ENCODE measurements at places on chromosomes 3 and 15.

GRCh38 chr15:79166311-79166955, 75.9 kb upstream of the RASGRF1 start:
- no peak for DNase-seq

DNA sequence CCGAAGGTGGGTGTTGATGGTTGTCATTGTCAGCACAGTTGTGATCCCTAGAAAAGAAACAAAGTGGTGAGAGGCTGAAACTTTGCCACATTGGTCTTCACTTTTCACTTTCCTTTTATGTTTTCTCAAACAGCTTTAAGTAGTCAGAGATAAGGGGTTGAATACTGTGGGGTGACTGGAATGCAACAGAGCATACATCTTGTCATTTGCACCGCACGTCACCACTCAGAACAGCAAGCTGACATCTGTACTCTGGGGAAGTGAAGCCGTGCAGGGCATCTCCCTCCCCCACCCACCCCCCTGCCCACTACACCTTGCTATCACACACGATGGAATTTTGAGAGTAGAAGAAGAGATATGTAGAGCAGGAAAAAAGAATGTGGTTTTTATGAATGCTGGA, 211.7 kb downstream of the GABRB3 start:
- DNase-seq, result no peak

DNA sequence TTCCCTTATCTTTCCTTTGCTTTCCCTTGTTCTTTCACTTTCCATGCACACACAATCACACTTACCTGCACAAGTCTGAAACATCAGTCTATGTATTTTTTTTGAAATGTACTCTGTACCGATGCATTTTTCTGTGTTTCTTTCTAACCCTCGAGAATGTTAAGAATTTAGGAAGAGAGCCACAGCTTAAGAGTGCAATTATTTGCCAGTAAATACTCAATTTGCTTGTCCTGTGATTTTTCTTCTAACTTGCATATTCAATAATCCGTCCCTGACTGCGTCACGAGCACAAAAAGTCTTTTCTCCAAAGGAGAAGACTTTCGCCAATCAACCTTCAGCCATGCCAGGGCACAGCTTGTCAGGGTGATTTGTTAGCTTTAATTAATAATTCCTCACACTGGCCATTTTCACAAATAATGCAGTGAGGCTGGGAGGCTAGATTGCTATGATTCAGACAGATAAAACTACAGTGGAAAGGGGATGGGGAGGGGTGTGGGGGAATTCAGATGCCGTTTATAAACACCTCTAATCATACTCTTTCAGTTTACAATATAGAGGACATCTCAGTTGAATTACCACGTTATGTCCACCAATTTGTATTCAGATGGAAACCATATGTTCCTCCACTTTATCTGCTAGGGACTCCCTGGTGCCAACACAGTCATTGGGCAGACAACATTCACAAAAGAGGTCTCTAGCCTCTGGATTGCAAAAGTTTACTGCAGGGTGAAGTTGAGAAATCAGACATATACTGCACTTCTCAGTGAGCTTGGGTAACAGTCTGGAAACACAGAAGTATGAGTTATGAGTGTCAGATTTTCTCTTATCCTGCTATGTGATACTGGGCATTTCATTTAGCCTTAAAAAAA, 388.0 kb downstream of the ZBTB20 start:
- DNase-seq, result peak; percentile 51

- no peak for DNase-seq
Measured at GRCh38 chr3:23019596-23020300, 183.4 kb upstream of the UBE2E2 start.

DNA sequence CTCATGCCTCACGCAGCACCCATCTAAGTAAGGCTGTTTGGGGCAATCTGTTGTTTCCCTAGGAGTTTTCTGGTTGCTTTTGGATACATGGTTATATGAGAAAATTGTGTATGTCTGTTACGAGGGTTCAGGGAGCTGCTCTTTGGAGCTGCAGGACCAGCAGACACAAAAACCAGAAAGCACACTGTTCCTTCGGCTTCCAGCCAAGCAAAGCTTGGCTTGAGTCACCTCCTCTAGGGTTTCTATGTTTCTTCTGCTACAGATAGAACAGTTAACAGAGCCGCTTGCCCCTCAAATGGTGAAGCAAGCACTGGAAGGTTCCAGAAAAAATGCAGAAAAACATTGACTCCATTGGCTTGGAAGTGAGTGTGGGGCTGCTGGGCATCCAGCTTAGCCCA, 49.2 kb upstream of the CTDSPL start:
- no peak for DNase-seq

DNA sequence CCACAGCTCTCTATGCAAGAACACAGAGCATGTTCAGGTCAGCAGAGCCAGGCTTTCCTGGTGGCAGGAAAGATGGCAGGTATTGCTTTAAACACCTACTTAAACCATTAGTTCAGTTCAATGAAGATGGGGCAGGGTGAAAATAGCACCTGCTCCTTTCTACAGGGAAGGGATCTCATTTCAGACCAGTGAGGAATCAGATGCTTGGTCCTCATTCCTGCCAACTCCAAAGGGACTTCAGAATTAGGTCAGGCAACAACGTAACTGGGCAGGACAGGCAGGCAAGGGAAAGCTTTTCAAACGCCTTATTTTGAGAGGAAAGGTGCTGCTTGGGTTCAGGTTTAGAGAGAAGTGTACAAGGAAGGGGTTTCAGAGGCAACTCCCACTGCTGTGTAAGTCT, 12.6 kb upstream of the RPS17 start:
- no peak for DNase-seq

- no peak for DNase-seq
Measured at GRCh38 chr3:20256144-20256543, 70.1 kb upstream of the SGO1 start.

DNA sequence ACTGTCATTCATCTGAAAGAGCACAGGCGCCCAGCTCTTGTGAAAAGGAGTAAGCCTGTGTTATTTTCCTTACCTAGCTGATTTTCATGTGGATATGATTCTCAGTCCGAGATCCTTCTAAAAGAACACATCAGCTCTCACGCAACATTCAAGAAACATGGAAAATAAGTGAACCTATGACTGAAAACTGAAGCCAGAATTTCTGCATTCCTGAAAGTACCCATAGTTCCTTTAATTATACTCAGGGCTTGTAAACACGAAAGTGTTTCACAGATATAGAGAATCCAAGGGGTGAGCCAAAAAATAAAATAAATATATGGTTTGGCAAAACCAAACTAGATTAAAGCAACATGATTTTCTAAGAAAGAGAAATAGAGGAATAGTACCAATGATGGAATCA, 100.8 kb upstream of the CHMP2B start:
- DNase-seq, result no peak
